ENCODE measurements at places on chromosomes 7 and 10.

DNA sequence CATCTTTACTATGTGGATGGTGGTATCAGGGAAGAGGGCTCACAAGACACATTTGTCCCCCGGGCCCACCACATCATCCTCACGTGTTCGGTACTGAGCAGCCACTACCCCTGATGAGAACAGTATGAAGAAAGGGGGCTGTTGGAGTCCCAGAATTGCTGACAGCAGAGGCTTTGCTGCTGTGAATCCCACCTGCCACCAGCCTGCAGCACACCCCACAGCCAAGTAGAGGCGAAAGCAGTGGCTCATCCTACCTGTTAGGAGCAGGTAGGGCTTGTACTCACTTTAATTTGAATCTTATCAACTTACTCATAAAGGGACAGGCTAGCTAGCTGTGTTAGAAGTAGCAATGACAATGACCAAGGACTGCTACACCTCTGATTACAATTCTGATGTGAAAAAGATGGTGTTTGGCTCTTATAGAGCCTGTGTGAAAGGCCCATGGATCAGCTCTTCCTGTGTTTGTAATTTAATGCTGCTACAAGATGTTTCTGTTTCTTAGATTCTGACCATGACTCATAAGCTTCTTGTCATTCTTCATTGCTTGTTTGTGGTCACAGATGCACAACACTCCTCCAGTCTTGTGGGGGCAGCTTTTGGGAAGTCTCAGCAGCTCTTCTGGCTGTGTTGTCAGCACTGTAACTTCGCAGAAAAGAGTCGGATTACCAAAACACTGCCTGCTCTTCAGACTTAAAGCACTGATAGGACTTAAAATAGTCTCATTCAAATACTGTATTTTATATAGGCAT lies 9.1 kb upstream of the CSGALNACT2 start:
- no peak for DNase-seq

DNA sequence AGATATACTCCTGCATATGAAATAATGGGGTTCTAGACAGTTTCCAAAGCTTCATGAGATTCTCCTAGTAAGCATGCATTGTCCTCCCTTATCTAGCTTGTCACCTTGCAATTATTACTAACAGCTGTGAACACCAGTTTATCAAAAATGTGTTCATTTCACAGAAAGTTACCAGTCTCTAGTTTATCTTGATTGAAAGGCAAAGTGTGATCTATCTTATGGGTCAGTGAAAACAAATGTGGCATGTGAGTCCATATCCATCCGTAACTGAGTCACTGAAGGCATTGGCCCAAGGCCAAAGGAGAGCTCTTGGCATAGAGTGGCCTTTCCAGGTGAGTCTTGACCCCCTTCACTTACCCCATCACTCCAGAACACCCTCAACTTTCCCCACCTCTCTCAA lies 53.2 kb downstream of the GSAP start:
- DNase-seq, result no peak

- DNase-seq, result no peak
Observed at GRCh38 chr7:31699050-31699449, 12.0 kb downstream of the PPP1R17 start.

- DNase-seq, result peak; percentile 57
Observed at GRCh38 chr10:79444199-79445119, 965 bp downstream of the ZCCHC24 start.

DNA sequence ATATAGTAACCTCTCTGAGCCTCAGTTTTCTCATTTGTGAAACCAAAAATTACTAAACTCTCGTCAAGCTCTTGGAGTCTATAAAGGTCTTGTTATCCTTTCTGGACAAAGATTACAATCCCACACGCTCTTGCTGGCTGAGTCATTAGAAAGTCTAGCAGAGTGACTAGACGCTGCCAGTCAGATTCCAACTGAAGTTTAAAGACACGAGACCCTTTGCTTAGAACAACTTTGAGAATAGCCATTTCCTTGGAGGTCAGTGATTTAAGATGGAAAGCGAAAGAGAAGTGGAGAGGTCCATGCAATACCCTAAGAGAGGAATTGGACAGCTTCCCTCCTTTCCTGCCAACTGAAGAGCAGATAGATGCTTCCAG lies 119.5 kb downstream of the APBB1IP start:
- DNase-seq, result no peak

DNA sequence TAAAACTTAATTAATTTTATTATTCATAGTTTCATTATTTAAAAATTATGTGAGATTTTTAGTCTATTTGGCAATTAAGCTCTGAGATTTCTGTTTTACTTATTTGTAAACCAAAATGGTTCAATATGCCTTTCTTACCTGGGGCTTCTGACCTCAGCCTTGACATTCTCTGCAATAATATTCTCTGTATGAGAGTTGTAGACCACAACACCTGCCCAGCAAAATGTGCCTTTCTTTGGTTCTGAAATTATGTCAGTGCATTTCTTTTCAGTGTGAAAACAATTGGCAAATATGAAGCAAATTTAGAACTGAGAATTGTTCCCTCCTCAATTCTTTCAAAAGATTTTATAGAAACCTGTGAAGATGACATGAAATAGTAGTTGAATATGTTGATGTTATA lies 426.4 kb upstream of the FZD8 start:
- DNase-seq, result no peak

GRCh38 chr10:57818522-57818921 lies 449.2 kb downstream of the IPMK start:
- no peak for DNase-seq

DNA sequence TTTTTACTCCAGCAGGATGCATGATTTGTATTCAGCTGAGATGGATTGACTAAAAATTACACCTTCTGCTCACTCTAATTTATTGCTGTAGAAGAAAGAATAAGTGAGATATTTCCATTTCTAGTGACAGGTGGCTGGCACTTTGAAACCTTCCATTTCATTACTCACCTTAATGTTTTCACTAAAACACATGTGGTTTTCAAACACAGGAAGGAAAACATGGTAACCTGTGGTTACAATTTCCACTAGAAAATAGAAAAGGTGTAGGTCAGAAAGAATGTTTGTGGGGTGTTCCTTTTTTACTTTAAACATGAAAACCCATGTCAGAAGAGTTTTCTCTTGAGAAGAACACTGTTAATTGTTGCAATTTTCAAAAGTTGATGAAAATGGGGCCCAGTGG lies 12.0 kb upstream of the PRKCQ start:
- DNase-seq, result no peak

GRCh38 chr7:158783595-158783994 lies 45.7 kb downstream of the ESYT2 start:
- no peak for DNase-seq

DNA sequence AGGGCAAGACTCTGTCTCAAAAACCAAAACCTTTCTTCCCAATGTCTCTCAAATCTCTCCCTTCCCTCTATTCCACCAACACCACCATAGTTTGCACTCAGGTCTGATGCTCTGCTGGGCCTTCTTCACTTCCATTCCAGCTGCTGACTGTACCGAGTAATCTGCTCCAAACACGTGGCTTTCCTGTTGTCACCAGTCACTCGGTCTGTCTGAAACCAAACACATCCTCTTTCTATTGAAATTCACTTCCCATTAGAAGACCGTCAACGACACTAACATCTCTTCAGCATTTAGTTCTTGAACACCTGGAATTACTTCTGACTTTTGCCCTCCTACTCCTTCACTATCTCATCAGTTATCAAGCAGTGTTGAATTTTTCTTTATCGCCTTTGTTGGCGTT lies 4.7 kb upstream of the NRF1 start:
- no peak for DNase-seq

DNA sequence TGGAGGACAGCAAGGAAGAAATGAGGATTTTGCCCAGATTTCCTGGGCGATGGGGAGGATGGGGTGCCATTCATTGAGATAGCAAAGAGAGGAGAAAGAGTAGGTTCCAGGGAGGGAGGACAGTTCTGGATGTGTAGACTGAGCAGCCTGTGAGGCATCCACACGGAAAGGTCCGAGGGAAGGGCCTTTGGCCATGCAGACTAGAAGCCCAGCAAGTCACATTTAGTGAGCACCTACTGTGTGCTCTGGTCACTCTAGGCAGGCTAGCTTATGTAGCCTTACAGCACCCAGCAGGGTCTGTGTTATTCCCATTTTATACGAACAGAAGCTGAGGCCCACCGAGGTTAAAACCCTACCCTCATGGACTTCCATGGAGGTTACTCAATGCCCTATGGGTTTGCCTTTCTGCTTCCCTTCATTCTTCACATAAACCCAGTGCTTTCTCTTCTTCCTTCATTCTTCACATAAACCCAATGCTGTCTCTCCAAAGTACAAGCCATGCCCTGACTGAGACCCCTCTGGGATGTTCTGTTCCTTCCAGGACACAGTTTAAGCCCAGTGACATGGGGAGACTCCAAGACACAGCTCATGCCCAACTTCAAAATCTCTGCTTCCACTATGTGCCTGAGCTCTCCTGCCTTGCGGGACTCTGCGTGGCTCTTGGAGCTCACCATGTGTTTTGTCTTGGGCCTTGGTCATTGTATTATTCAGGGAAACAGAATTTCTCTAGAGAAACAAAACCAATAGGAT lies 13.7 kb downstream of the IL2RA start:
- no peak for DNase-seq

- no peak for DNase-seq
Observed at GRCh38 chr7:1354661-1355567, 104.4 kb downstream of the MICALL2 start.

DNA sequence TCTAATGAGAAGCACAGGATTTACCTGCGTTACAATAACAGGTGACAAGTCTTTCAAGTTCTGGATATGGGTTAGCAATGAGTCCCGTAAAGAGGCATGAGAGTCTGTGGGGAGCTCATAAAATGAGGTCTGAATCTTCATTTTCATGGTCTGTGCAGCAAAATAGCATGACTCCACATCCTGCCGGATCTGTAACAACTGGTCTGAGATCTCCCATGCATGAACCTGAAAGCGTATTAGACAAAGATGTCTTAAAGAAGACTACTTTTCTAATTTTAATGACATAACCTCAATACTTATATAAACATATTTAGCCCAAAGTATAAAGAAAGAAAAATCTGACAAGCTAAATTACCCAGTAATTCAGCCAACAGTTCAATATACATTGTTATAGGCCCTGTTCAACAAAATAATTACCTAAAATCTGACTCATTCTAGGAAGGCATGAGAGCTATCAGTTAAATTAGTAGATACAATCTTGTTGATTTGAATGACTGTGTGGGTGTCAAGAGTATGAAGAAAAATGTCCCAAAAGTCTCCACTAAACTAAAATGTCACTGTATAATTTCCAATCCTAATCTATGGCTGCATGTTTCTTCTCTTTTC lies 36.9 kb downstream of the TNPO3 start:
- no peak for DNase-seq
